ENCODE measurements at places on chromosomes 2 and 18.

DNA sequence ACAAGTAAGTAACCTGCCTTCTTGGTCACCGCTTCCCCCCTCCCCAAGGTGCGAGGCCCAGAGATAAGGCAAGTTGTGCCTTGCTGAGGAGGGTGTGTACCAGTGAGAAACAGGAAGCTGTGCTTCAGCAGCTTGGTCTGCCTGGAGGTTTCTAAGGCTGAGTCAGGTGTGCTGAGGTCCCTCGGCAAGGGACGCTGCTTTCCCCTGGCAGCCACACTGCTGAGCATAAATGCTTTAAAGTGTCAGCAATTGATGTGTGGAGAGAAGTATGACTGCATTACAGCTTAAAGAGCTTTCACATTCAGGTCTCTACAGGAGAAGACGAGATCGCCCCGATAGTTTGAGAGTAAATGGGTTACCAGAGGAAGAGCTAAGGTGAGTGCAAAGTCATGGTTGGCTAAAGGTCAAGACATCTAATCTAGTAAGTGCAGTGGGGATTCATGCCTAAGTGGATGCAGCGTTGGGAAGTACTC, 86.9 kb downstream of the LIMS1 start:
- DNase-seq = peak; percentile 91

DNA sequence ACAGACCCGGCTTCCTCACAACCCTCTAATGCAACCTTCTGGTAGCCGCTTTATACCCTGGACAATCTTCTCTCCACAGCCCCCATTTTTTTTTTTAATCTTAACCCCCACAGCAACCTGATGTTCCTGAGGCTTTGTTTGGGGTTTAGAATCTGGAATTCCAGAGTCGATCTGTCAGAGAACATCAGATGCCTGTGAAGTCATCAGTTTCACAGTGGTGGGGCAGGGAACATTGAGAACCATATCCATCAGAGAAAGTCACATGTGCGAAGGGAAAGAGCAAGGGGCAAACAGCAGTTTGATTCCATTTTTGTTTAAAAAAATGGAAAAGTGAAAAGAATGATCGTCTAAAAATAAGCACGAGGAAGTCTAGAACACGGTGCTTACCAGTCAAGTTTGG, 20.6 kb downstream of the NPAS2 start:
- DNase-seq = no peak

- DNase-seq = no peak
Measured at GRCh38 chr2:186584053-186584452, 5.8 kb upstream of the ITGAV start.

GRCh38 chr2:108927936-108928659, 60.9 kb downstream of the EDAR start:
- DNase-seq = peak; percentile 60

- peak; percentile 69 for DNase-seq
Measured at GRCh38 chr2:8679827-8680731, 1.8 kb upstream of the ID2 start.
